ENCODE measurements at places on chromosomes 16 and 17.
A peak's percentile ranks its signal among the peaks of the same experiment; 100 is the strongest.

DNA sequence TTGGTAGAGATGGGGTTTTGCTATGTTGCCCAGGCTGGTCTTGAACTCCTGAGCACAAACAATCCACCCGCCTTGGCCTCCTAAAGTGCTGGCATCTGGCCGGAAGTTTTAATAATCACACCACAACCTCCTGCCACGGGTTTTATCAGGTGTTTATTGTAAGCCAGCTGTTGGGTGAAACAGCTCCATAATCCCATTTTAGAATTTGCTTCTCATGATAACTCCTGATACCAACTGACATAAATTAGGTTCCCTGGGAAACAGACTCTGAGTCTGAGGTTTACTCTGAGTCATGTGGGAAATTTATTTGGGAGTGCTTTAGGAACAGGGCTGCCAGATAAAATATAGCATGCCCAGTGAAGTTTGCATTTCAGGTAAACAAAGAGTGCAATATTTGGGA, 122.6 kb upstream of the MED13 start:
- no peak for DNase-seq

GRCh38 chr17:32936894-32937500, 9.0 kb downstream of the TMEM98 start:
- DNase-seq, result peak; percentile 75

DNA sequence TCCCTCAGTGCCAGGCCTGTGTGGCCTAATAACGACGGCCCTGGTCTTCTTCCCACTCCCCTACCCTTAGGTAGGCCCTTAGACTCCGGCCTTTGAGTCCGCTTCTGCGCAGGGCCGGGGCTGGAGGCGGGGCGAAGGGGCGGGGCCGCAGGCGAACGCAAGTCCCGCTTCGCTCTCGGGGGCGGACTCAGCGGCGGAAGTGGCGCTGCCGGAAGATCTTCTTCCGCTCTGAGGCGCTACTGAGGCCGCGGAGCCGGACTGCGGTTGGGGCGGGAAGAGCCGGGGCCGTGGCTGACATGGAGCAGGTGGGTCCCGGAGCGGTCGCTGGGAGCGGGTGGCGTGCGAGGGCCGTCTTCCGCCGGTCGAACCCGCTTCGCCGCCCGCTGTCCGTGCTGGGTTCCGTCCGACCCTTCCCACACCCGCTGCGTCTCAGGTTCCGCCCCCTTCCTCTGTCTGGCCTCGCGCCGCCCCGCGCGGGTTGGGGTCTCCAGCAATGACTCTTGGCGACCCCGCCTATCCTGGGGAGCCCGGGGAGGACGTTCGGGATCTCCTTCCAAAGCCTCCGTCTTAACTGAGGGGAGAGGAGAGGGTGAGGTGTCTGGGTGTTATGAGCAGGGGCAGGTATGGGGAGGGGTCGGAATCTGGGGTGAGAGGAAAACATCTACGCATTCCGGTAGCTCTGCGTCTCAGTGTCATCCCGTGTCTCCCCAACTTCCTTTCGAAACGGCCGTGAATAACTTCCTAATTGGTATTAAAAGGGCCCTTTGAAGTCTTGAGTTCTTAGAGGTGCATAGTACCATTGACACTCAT, at the start of gene STARD3:
TSS of gene STARD3 (plus strand) at position 218 of the 810 bp plus-strand sequence. CDS start 16,388 bp downstream, outside the sequence.
- peak; percentile 96 for DNase-seq

- no peak for DNase-seq
Observed at GRCh38 chr17:18965530-18966236, 13.7 kb downstream of the SLC5A10 start.
